ENCODE measurements at places on chromosomes 4 and X. TPM values are rescaled to one million over a fixed set of nuclear protein-coding genes. Genes with fewer than 3 reads are reported as not detected.

Gene SMARCA5
- 53.8 TPM for total RNA-seq

Gene MAP7D2
- total RNA-seq: 1.5 TPM

Gene DDIT4L
- not detected for total RNA-seq

Gene POLN
- 2.6 TPM for total RNA-seq

Gene PGRMC1
- 13.6 TPM for total RNA-seq

Gene CLDN34
- not detected for total RNA-seq

Gene SORCS2
- total RNA-seq: 1.4 TPM

Gene CLGN
- not detected for total RNA-seq

Gene BEX5
- total RNA-seq: 2.5 TPM

Gene CT45A2
- total RNA-seq: not detected

Gene USP26
- not detected for total RNA-seq

Gene TLR6
- 6.8 TPM for total RNA-seq

Gene CDX4
- not detected for total RNA-seq

Gene UBL4A
- total RNA-seq: 22.4 TPM

GRCh38 chr4:158782551-158783360 lies 13.9 kb downstream of the FNIP2 start:
- no peak for DNase-seq

- no peak for DNase-seq
Observed at GRCh38 chr4:87243426-87244053, 23.1 kb upstream of the KLHL8 start.

GRCh38 chr4:112145790-112146501 lies 692 bp downstream of the FAM241A start:
- DNase-seq: peak; percentile 88

DNA sequence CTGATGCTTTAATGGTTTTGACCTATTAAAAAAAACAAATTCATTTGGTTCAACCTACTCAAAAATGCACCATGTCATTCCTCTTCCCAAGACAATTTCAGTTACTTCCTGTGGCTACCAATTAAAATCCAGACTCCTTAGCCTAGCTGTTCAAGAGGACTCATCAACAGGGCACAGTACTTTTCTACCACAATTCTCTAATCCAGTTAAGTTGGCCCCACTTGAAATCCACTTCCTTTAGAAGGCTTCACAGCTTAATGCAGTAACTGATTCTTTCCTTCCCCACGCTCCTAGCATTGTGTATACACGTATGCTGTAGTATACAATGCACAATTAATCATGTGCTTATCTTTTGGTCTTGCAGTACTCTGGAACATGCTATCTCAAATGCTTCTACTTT lies 129.8 kb downstream of the UGT8 start:
- DNase-seq: no peak

- no peak for DNase-seq
Observed at GRCh38 chr4:88012647-88013046, 5.2 kb downstream of the PKD2 start.

- DNase-seq: no peak
Observed at GRCh38 chr4:65661471-65661870, 8.8 kb downstream of the EPHA5 start.

- no peak for DNase-seq
Observed at GRCh38 chr4:10942156-10942555, 257.6 kb upstream of the CLNK start.

- DNase-seq: no peak
Observed at GRCh38 chr4:140135529-140136088, 18.4 kb downstream of the MAML3 start.

DNA sequence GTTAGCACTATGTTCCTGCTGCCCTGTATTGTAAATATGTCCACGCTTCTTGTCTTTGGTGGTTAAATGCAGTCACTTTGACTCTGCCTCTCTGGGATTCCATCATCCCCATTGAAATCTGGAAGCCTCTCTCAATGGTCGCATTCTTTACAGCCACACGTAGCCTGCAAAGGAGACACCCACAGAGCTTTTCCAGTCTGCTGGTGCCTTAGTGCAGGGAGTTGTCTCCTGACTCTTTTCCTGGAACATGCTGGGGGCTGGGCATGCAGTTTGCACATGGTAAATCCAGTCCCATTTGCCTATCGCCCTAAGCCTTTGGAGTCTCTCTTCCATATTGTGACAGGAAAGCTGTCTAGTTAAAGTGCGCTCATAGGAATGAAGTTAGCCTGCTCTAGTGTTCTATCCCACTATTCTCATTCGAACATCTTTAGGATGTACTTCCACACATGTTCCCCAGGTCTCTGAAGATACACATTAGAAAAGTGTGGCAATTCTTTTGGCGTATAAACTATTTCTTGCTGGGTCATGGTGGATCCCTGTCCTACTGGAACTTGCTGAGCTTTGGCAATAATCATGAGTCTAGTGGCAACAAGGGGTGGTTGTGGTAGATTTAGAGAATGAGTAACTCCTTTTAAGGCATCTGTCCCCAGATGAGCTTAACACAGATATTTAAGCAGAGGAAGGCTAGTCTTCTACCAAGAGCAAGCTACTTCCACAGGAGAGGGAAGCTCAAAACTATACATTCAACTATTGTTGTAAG lies 33.7 kb downstream of the COQ2 start:
- DNase-seq: no peak

DNA sequence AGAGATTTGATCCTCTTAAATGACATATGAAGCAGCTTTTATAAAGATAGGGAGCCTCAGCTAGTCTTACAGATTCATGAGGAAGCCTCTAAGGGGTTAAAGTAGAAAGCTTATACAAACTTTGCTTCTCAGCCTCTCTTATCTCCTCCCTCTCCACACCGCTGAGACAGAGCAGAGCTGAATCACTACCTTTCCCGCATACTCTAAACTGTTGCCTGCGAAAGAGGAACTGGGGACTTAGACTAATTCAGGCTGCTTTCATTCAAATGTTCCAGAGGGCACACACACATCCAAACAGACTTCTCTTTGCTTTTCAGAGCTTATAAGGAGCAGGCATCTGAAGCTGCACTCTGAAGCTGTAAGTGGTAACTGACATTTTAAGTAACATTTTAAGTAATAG lies at the start of gene SERTM2:
SERTM2 (plus strand) TSS at position 169 of the 400 bp plus-strand sequence. CDS start 7,213 bp downstream, outside the sequence.
- no peak for DNase-seq

GRCh38 chrX:48785540-48786214 lies 713 bp upstream of the GATA1 start:
- DNase-seq: no peak

DNA sequence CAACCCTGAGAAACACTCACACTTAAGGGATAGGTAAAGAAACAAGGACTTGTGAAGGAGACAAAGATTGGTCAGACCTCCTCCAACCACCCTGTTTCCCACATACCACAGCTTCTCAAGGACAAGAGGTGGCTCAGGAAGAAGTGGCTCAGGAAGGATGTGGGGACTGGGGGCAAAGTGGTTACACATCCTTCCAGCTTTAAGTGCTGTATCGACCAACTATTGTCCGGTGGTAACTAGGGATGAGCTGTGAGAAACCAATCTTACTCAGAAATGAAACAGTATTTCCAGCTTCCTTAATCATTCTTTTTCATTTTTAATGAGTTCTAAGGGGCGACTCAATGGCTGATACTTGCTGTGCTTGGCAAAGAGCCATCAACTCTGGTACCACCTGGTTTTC lies 8.5 kb upstream of the LHFPL1 start:
- DNase-seq: no peak

DNA sequence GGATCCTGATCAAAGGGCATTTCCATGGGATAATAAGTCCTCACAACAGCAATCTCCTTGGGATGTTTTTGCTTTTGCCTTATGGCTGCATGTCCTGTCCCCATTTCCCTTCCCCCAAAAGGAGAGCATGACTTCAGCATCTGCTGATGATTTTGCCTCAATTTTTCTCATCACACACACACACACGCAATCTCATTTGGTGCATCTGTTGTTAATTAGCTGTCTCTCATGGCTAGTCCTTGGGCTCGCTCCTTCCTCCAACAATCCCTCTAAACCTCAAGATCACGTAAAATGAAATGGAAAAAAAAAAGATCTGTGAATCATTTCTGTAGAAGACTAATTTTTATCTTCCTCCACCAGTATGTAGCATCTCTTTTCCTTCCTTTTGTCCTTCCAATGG lies 153.6 kb downstream of the RBMX2 start:
- no peak for DNase-seq

DNA sequence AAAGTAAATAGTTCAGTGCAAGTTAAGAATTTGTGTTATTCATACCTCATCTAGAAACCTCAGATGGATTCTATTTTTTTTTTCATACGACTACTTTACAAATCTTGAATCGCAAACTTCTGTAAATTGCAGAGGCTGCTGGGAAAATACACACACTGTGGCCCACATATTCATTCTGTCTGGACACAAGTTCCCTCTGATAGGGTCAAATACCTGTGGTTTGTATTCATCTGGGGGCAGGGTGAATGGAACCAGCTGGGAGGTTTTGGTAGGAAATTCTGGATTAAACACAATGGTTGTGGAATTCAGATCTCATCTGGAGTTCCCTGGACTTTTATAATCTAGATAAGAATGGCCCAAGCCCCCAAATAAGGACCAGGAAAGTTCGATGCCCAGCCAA lies 56.2 kb downstream of the SPATA18 start:
- no peak for DNase-seq

DNA sequence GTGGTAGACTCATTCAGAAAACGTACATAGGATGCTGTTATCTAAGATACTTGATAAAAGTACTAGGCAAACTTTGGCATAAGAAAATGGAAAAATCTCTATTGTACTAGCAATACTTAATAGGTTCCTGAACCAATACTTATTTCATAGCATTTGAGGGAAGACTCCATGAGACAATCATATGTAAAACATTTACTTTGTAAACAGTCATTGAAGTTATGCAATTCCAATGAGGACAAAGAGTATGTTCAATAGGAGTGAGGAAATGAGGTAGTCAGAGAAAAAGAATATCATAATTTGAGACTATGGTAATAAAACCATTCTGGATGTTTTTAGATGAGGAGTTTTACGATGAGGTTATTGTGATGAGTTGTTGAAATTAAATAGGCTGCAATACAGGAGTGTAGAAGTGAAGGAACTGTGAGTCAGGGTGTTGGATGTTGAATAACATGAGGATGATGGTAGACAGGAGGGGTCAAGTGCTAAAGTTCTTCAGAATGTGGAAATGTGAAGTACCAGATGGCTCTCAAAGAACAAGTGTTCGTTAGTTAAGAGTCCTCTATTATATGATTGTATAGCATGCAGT lies 397.9 kb downstream of the PPP3CA start:
- DNase-seq: no peak

DNA sequence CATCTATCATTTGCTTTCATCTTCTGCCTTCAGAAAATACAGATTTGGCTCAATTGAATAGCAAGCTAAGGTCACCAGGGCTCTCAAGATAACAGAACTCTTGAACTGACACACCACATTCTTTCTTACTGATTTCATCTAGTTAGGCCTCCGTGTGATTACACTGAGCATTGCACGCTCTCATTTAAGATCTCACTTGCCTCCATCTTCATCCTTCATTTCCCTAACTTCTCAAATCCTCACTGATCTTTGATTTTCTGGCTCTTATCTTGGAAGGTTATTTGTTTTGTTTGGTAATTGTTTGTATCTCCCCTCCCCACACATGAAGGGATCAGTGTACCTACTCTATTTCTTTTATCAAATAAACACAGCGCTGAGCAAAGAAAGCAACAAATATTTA lies 47.7 kb downstream of the MANBA start:
- no peak for DNase-seq

DNA sequence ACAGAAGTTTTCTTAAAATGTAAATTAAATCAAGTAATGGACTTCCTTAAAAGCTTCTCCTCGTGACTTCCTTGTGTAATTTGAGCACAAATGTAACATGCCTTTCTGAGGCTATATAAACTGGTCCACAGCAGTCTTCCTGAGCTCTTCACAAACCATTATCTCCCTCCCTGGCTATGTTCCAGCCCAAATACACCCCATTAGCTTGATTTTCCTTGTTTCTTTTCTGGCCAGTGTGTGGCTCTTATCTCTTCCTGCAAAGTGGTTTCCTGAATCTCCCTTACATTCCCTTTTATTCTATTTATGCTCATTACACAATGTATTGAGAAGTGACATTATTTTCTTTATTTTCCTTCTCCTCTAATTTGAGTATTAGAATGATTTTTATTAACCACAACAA lies 1085.3 kb upstream of the PCDH10 start:
- no peak for DNase-seq

- no peak for DNase-seq
Observed at GRCh38 chr4:23979534-23979933, 89.7 kb upstream of the PPARGC1A start.

GRCh38 chrX:18998653-18999052 lies 14.7 kb upstream of the PHKA2 start:
- DNase-seq: no peak

- no peak for DNase-seq
Observed at GRCh38 chr4:186543206-186543605, 12.2 kb downstream of the MTNR1A start.

DNA sequence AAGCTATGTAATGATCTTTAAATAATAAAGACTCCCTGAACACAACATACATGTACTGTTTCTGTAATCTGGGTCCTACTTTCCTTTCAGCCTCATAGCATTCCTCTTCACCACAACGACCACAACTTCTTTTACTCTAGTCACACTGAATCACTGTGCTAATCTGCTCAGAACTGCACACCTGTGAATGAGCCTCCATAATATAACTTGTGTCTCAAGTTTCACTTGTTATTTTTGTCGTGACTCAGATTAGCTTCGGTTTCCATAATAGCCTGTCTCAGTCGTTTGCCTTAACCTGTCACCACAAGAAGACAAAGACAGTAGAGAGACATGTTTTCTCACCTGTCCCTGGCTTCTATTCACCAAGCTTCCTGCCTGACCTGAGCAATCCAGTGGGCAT lies 61.8 kb downstream of the MAGED1 start:
- no peak for DNase-seq

DNA sequence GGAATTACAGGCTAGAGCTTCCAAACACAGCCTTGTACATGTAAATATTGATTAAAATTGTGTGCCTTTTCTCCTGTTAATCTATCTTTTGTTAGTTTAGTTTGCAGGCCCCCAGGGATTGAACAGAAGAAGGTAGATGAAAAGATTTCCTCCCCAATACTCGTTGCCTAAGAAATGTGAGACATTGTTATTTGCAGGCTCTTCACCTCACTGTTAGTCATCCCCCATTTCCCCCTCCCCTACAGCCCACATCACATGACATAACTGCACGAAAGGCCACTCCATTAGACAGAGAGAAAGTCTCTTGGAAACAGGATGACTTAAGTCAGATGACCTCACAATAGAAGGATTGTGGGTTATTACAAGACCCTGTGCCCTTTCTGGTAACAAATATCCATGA lies 13.3 kb upstream of the MID1 start:
- DNase-seq: no peak

All from natural killer cell (primary cell).